Progenitor cell of endocrine pancreas (in vitro differentiated cells): ENCODE measurements at places on chromosomes 2 and 18.

- no peaks in the 10 kb centered on the region for H3K4me1 ChIP-seq
- DNase-seq: no peak
- H3K27me3 ChIP-seq: no peaks in the 10 kb centered on the region
- no peaks in the 10 kb centered on the region for H3K36me3 ChIP-seq
- no peak overlapping the region for H3K4me3 ChIP-seq
Observed at GRCh38 chr2:161088658-161089350, 71.4 kb upstream of the TANK start.

GRCh38 chr2:55973673-55974072 is 50.1 kb upstream of the EFEMP1 start:
- H3K27me3 ChIP-seq: no peaks in the 10 kb centered on the region
- no peaks in the 10 kb centered on the region for H3K4me1 ChIP-seq
- no peak overlapping the region for H3K4me3 ChIP-seq

- no peak for DNase-seq
- no peak overlapping the region for H3K27ac ChIP-seq
- H3K4me1 ChIP-seq: no peaks in the 10 kb centered on the region
- no peak overlapping the region for H3K4me3 ChIP-seq
- peaks cover 3% of the 10 kb centered on the region for H3K27me3 ChIP-seq
Observed at GRCh38 chr2:2260696-2261268, 70.3 kb downstream of the MYT1L start.

DNA sequence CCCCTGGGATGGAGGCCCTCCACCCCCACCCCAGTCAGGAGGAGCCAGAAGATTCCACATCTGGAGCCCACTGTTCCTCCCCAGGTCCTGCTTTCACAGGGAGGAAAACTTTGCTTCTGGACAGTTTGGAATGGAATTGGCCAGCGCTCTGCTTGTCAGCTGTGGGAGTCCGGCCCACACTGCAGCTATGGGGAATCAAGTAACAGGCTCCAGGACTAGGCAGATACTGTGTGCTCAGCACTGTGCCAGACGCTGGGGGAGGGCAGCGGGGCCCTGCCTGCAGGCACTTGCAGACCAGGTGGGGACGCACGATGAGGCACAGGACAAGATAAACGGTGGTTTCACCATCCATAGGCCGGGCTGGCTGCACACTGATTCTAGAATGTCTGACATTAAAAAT is 114.0 kb downstream of the STPG4 start:
- peaks cover 7% of the 10 kb centered on the region for H3K4me1 ChIP-seq
- H3K4me3 ChIP-seq: no peak overlapping the region
- no peak overlapping the region for H3K27ac ChIP-seq
- H3K27me3 ChIP-seq: no peaks in the 10 kb centered on the region
- no peak for DNase-seq

GRCh38 chr2:105774781-105775337 is 30.1 kb downstream of the NCK2 start:
- DNase-seq: no peak
- H3K36me3 ChIP-seq: no peaks in the 10 kb centered on the region
- no peaks in the 10 kb centered on the region for H3K27me3 ChIP-seq
- H3K27ac ChIP-seq: no peak overlapping the region
